ENCODE measurements at places on chromosomes 13 and 19.

- DNase-seq: peak; percentile 51
Measured at GRCh38 chr19:44512326-44513298, 12.3 kb upstream of the ZNF180 start.

DNA sequence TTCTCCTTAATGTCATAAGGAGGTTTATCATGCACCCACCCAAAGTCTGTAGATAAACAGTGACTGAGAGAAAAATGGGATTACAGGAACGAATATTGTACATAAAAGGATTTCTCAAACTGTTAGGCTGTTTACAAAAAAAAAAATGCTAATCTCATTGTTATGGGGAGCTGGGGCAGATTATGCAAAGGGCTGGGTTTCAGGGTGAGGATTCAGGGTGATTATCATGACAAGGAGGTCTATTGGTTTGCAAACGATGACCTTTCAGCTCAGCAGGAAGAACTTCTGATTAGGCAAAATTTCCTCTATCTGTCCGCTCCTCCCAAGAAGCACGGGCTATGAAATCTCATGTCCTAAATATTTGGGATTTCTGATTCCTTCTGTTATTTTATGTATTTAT, 41.4 kb downstream of the NLRP12 start:
- no peak for DNase-seq

DNA sequence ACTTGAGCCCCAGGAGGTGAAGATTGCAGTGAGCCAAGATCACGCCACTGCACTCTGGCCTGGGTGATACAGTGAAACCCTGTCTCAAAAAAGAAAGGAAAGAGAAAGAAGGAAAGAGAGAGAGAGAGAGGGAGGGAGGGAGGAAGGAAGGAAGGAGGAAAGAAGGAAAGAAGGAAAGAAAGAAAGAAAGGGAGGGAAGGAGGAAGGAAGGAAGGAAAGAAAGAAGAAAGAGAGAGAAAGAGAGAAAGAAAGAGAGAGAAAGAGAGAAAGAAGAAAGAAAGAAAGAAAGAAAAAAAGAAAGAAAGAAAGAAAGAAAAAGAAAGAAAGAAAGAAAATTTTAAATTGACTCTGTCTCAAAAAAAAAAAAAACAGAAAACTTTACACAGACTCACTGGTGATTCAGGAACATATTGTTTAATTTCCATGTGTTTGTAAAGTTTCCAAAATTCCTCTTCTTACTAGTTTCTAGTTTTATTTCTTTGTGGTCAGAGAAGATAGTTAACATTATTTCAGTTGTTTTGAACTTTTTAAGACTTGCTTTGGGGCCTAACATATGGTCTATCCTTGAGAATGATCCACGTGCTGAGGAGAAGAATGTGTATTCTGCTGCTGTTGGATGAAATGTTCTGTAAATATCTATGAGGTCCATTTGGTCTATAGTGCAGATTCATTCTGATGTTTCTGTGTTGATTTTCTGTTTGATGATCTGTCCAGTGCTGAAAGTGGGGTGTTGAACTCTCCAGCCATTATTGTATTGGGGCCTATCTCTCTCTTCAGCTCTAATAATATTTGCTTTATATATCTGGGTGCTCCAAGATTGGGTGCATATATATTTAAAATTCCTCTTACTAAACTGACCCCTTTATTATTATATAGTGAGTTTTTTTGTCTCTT, 204.4 kb upstream of the SERP2 start:
- DNase-seq: no peak

DNA sequence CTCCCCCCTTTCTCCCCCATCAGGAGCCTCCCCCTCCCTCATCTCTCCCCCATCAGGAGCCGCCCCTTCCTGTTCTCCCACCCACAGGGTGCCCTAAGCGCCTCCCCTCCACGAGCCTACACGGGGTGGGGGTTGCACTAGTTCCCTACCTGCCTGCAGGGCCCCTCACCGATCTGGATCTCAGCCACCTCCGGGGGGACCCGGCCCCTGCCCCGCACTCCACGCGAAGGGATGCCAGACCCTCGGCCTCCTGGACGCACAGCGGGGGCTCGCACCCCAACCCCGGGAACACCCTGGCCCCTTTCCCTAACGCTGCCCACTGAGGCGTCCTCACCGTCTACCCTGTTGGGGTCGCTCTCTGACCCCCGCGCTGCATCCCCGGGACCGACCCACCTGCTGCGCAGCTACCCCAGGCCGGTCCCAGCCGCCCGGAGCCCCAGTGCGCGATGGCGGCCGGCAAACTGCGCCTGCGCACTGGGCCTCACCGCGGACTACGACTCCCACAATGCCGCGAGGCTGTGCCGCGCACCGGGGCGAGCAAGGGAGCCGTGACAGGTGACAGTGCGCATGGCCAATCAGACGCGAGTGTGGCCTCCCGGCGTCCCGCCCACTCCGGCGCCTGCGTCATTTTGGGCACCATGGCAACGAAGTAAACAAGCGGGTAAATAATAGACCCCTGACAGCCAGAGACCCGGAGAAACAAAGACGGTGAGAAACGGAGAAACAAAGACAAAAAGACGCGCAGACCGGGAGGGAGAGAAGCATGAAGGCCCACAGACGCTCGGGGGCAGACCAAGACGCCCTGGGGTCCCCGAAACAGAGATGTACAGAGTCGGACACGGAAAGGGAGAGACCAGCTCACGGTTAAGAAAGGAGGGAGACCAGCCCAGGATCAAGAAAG, at the start of gene ZSCAN18:
TSS of gene ZSCAN18 (minus strand) at position 451 of the 901 bp plus-strand sequence. CDS start 7,964 bp downstream, outside the sequence.
- DNase-seq: peak; percentile 91

DNA sequence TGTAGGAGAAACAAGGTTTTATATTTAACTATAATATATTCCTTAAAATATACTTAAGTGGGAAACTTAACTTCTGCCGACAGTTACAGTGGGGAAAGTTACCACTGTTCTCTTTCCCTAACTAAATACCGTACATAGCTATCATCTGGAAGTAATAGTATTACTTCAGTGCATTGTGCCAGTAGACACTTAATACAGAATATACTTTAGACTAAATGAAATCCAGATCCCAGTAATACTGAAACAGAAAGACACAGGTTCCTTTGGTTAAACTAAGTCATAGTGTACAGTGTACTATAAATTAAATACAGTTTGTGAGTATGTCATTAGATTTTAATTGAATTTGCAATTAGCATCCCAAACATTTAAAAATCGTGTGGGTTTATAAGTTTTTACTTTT, 107.5 kb downstream of the PCCA start:
- no peak for DNase-seq

GRCh38 chr19:3984584-3984907, 717 bp downstream of the EEF2 start:
- DNase-seq: no peak

DNA sequence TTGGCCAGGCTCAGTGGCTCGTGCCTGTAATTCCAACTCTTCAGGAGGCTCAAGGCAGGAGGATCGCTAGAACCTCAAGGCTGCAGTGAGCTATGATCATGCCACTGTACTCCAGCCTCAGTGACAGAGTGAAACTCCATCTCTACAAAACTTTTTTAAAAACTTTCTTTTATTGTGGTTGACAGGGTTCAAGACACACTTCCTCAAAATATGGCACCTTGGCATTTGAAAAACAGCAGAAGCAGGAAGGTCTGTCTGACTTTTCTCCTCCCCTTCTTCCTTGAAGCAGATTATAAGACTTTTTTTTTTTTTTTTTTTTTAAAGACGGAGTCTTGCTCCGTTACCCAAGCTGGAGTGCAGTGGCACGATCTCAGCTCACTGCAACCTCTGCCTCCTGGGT, 100.3 kb downstream of the TM9SF2 start:
- DNase-seq: no peak

GRCh38 chr13:84744203-84744602, 861.9 kb upstream of the SLITRK1 start:
- DNase-seq: no peak

DNA sequence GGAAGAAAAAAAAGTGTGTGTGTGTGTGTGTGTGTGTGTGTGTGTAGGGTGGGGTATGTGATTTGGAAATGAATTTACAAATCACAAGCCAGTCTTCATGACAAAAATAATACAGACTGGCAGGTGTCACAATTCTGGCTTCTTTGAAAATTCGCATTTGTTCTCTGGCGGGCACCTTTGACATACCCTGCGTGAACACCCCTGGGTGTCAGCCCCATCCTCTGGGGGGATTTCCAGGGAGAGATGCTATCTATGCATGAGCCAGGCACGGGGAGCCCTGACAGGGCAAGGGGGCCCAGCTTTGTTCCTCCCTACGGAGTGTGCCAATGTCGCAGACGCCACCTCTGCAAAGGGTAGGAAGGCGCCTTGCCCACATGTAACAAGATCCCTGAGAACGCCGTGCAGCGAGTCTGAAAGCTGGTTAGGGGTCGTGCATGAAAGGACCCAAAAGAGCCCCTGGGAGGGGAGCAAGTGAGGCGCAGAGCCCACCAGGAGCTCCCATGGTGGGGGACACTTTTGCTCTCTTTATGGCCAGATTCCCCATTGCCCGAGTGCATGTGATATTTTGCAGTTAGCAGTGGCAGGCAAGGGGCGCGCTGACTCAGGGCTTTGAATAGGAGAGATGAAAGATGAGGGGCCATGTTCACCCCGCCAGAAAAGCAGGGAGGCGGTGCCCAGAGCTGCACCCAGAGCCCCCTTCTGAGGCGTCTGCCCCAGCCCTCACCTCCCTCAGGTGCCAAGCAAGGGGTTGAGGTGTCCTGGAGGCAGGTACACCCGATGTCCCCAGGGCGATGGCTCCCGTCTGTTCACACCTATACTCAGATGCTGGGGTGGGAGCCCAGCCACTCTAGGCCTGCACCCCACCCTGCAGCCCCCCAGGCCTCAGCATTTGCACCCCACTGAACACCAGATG, 45.3 kb downstream of the KLF2 start:
- DNase-seq: no peak

- no peak for DNase-seq
Measured at GRCh38 chr13:68905186-68905585, 1202.4 kb upstream of the ATXN8OS start.

DNA sequence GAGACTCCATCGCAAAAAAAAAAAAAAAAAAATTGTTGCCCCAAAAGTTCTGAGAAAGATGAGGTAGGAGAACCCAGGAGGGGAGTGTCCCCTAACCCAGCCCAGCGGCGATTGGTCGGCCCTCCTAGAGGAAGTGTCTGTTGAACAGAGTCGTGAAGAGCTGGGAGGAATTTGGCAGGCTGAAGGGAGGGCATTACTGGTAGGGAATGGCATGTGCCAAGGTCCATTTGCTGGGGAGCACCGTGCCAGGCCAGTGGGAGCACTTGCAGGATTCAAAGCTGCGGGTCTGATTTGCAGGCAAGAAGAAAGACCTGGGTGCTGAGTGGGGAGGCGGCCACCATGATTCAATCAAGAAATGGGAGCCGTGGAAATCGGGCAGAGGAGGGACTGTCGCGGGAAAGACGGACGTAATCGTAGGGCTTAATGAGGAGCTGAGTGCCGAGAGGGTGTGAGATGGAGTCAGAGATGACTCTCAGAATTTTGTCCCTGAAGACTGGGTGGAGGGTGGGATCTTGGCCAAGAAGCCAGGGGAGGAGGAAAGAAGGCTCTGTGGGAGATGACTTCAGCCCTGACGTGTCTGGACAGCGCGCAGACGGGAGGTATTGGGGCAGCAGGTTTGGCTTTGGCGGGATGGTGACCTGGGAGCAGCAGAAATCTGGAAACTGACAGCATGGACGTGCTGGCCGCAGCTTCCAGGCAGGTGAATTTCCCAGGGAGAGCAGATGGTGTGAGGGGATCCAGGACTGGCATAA, 15.4 kb downstream of the CERS4 start:
- no peak for DNase-seq

GRCh38 chr19:42697884-42698283, 42.4 kb downstream of the PSG3 start:
- no peak for DNase-seq

DNA sequence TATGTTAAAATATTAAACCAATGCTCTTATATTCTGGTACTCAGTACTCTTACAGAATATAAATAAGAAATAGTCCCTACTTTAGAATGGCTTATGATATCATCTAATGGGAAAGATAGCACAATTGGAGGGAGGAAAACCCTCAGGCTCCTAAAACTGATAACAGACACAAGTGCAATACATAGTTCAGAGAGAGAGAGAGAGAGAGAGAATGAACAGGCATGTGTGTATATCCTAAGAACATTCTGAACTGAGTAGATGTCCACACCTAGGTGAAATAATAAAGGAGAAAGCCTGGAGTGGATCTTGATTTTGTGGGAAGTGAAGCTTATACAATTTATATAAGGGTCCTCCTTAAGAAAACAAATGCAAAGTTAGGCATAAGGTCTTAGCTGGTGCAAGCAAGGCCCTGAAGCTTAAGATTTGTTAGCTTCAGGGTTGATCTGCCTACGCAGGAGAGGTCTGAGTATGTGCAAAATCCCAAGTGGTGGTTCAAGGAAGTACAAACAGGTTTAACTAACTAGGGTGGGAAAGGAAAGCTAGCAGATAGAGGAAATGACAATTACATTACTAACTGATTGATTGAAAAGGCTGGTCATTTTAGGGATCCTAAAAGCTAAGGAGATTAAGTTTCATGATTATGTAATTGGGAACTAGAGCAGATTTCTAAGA, 53.3 kb downstream of the SOX21 start:
- DNase-seq: no peak

DNA sequence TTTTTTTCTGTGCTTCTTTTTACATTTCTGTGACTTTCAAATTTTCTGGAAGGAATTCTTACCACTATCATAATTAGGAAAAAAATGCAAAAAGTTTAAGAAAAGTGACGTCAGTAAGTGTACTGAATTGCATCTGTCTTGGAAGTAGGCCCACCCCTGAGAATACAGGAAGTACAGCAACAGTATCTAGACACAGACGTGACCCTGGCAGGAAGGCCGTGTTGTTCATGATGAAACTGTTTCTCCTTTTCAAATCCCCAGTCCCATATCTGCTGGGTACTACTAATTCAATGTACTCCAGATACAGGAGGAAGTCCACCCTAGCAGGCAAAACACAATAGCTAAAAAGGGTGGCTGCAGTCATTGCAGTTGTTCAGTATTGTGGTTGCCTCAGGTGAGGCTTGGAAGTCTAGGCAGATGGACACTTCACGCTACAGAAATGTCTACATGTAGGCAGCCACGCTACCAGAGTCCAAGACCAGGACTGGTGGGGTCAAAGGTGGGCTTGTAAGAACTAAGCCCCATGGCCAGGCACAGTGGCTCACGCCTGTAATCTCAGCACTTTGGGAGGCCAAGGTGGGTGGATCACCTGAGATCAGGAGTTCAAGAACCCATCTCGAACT, 49.6 kb upstream of the MED4 start:
- DNase-seq: no peak

DNA sequence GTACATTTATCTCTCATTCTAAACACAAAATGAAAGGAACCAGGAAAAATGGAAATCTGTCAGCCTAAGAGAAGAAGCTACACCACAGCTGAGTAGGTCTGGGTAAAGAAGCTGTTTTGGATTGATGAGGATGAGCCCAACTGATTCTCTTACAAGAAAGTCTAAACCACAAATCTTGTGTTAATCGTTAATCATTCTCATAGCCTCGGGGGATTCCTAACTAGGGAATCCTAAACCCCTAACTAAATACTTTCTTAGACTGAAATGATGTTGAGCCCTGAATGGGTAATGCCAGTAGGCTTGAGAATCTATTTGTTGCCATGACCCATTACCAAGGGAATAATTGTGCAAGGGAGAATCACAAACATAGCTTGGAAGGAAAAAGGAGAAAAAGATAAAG, 327.5 kb upstream of the SPRY2 start:
- no peak for DNase-seq

- no peak for DNase-seq
Measured at GRCh38 chr19:17302391-17303166, 646 bp downstream of the ABHD8 start.

- no peak for DNase-seq
Measured at GRCh38 chr13:77386880-77387606, 60.1 kb upstream of the MYCBP2 start.
